GM20000 (cell line): ENCODE measurements at places on chromosomes 11 and 22.

GRCh38 chr22:19970031-19970478, 28.4 kb upstream of the TXNRD2 start:
- DNase-seq = no peak

GRCh38 chr22:48332438-48333322, 1495.0 kb downstream of the BRD1 start:
- no peak for DNase-seq

GRCh38 chr22:47388778-47389177, 626.3 kb downstream of the TBC1D22A start:
- no peak for DNase-seq

- no peak for DNase-seq
Measured at GRCh38 chr11:127392575-127392974, 392.0 kb upstream of the KIRREL3 start.

DNA sequence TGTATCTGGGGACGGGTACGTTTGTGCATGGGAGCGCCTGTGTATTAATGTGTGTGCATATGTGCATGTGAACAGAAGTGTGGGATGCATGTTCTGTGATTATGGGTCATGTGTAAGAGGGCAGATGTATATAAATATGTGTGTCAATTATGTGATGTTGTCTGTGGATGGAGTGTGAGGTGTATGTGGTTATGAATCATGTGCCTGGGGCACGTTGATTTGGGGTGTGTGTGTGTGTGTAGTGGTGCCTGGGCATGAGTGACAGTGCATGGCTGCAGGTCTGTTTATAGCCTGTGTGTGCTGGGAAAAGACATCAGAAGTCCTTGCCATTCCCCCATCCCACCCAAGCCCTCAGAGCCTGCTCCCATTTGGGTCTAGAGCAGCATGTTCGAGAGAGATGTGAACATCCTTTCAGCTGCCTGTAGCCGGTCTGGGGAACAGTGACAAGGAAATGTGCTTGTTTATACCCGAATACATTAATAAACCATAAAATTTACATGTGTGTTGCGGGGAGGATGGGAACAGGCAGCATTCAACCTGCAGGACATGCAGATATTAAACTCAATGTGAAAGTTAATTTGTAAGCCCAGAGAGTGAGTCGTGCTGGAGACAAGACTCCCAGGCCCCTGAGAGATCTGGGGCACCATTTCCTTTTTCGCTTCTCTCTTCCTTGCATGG, 129.0 kb downstream of the NECTIN1 start:
- DNase-seq = peak; percentile 49

DNA sequence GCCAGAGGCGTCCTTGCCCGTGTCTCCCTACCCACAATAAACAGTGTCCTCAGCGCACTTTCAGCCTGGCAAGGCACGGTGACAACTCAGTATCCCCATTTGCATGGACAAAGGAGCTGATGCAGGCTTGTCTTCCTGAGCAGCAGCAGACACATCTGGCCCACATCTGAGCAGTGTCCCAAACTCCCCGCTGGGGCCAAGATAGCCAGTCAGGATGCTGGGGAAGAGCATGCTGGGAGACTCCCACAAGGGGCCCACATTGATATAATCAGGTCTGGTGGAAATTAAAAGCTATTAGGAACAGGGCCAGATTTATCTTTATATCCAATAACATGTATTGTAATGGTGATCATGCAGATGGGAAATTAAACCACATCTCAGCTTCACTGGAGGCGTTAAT, 24.7 kb downstream of the DSCAML1 start:
- no peak for DNase-seq

GRCh38 chr11:19332476-19332875, 91.7 kb upstream of the E2F8 start:
- DNase-seq = peak; percentile 39

DNA sequence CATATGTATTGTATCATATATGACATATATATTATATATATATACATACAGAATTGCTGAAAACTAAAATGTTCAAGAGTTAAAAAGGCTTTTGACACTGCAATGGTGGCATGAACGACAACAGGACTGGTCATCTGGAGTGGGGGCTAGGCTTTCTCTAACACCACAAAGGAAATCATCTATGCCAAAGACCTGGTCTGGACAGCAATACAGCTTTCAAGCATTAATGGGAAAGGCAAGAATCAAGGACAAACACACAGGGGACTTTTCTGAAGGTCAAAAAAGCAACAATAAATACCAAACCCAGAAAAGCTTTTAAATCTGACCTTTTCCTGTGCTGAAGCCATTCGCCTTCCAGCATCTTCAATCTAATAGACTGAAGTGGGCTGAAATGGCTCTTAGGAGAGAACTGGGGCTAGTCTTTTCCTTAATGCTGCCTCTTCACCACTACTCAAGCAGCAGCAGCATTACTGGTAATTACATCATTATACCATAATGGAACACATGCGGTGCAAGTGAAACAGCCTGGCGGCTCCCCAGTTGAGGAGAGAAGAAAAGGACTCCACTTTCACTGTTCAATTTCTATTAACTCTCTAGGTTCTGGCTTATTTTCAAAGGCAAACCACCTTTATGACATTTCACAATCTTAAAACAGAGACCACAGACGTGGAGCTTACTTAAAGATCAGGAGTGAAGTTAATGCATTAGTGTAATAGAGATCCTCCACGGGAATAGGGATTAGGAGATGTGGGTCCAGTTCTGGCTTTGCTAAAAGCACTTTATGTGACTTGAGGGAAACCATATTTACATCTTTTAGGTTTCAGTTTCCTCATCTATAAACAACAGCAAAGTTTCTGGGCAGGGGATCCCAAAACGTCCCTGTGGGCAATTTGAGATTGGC, 63.0 kb downstream of the GAB2 start:
- peak; percentile 23 for DNase-seq

- DNase-seq = no peak
Measured at GRCh38 chr22:39188809-39189208, 36.3 kb upstream of the CBX7 start.

DNA sequence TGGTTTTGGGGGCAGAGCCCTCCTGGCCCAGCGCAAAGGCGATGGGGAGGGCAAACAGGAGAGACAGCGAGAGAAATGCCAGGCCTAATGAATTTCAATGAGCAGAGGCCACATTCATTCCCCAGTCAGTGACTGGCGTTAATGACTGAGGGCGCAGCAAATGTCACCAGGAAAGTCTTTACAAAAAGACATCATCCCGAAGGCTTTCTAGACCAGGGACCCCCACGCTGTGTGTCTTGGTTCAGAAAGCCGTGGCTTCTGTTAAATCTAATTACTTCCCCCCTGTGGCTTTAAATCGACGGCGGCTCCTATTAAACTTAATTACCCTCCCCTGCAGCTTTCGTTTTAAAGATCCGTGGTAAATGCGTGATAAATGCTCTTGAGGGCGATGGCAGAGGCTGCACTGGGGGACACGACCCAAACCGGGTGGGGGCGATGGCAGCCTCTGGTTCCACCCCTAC, 1.6 kb upstream of the FGF19 start:
- no peak for DNase-seq

- DNase-seq = no peak
Measured at GRCh38 chr11:9672288-9672916, 8.5 kb downstream of the SWAP70 start.

GRCh38 chr11:6099577-6099976, 7.9 kb upstream of the OR56B4 start:
- DNase-seq = no peak

- DNase-seq = no peak
Measured at GRCh38 chr11:70597006-70597555, 198.8 kb downstream of the CTTN start.

- DNase-seq = peak; percentile 86
Measured at GRCh38 chr11:2929950-2930703, 907 bp upstream of the PHLDA2 start.

DNA sequence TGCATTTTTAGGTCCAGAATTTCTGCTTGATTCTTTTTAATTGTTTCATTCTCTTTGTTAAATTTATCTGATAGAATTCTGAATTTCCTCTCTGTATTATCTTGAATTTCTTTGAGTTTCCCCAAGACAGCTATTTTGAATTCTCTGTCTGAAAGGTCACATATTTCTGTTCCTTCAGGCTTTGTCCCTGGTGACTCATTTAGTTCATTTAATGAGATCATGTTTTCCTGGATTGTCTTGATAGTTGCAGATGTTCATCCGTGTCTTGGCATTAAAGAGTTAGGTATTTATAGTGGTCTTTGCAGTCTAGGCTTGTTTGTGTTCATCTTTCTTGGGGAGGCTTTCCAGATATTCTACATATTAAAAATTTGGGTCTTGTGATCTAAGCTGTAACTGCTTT, 694.8 kb upstream of the CCDC179 start:
- DNase-seq = no peak

GRCh38 chr11:2369320-2369719, 7.8 kb upstream of the CD81 start:
- no peak for DNase-seq

DNA sequence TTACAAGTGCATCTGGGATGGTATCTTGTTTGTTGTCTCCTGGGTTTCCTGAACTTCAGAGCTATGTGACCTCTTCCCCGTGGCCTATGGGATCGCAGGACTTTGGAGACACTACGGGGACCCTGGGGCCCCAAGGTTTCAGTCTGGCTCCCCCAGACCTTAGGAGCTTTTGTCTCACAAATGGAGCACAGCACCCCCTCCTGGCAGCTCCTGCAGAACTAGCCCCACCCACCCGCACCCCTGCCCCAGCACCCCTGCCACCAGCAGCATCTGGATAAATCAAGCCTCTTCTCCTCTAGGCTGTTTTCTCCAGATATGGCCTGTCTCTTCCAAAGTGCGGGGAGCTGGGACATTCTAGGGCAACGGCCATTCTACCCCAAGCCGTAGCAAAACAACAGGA, 10.4 kb downstream of the RCOR2 start:
- DNase-seq = peak; percentile 70

GRCh38 chr11:110317516-110317932, 21.1 kb upstream of the RDX start:
- DNase-seq = no peak

GRCh38 chr11:65307298-65308229, 7.1 kb upstream of the CDC42EP2 start:
- no peak for DNase-seq

DNA sequence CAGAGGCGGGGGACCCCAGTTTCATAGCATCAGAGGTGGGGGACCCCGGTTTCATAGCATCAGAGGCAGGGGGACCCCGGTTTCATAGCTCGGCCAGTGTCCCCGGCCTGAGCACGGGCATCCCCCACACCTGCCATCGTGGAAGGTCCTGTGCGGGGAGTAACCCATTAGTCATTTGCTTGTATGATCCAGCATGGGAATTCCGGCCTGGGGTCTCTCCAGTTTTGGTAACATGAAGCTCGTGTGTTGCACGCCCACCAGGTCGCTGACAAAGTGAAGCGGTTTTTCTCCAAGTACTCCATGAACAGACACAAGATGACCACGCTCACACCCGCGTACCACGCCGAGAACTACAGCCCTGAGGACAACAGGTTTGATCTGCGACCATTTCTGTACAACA, 29.0 kb upstream of the KRTAP5-7 start:
- no peak for DNase-seq

DNA sequence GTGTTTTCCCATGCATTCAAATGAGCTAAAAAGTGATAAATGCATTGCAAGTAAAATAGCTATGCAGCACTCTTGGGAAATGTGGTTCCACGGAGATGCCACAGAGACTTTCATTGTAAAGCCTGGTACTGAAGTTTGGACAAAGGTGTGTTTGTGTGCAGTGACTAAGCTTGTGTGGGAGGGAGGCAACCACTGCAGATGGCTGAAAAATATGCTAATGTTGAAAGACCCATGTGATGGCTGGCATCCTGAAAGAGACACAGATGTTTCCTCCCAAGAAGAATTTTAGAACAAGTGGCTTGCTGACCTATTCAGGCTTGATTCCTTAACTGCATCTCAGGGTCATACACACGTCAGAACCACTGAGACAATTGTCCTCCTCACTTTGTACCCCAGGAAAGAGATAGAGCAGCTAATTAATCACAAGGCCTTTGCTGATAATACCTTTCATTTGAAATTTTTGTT, 73.8 kb downstream of the FAM76B start:
- DNase-seq = peak; percentile 13

DNA sequence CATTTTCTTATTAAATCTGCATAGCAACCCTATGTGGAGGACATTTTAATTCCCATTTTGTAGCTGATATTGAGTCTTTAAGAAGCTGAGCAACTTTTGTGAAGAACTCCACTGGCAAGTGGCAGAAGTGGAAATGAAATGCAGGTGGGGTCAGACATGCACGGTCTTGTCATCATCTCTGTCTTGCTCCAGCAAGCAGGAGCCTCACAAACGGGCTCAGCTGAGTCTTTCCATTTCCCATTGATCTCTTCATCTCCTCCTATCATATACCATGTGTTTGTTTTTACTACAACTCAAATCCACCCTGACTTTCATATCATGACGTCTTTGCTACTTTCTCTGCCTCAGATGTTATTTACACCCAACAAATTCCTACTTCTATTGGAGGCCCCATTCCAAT, 97.9 kb upstream of the TENM4 start:
- no peak for DNase-seq

GRCh38 chr11:196786-197731, 4.2 kb downstream of the SCGB1C1 start:
- no peak for DNase-seq

DNA sequence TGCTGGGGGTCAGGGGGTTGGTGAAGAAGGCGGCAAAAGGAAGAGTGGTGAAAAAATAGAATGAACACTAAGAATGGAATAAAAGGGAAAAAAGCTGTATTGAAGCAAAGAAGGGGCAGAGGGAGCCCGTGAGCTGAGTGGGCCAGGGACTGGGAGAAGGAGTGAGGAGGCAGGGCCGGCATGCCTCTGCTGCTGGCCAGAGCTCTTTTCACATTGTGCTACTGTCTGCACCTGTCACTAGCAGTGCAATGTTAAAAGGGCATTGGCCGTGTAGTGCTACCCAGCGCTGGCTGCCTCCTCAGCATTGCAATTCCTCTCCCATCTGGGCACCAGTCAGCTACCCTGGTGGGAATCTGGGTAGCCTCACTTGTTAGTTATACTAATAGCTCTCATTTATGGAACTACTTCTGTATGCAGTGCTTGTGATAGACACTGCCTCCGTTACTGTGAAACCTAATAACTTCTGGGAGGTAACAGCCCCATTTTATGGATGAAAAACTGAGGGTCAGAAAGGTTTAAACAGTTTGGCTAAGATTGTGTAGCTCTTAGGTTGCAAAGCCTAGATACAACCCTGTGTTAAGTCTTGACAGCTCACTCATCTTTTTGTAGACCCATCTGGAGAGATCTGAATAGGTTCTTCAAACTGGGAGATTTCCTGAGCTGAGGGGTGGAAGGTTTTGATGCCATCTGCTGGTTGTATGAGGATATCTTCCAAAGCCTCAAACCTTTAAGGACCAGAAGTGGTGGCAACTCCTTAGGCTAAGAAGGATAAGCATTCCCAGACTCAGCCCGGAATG, 8.5 kb downstream of the YPEL4 start:
- peak; percentile 78 for DNase-seq

DNA sequence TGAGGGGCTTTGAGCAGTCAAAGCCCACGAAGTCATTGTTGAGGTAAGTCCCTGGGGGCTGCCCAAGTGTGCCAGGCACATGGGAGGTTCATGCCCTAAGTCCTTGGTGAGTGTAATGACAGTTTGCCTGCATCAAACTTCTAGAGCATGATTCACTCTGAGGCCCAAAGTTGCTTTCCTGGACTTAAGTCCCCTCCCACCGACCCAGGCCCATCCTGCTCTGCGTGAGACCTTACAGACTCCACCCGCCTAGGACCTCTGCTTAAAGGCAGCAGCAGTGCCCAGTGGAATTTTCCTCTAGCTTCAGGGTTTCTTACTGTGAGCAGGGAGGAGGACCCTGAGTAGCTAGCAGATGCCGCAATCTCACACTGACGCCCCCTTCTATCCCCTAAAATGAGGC, 5.7 kb upstream of the PVALB start:
- DNase-seq = no peak

- no peak for DNase-seq
Measured at GRCh38 chr11:69892986-69893555, 73.9 kb upstream of the FGF3 start.
